ENCODE measurements at places on chromosomes 5 and 9.

DNA sequence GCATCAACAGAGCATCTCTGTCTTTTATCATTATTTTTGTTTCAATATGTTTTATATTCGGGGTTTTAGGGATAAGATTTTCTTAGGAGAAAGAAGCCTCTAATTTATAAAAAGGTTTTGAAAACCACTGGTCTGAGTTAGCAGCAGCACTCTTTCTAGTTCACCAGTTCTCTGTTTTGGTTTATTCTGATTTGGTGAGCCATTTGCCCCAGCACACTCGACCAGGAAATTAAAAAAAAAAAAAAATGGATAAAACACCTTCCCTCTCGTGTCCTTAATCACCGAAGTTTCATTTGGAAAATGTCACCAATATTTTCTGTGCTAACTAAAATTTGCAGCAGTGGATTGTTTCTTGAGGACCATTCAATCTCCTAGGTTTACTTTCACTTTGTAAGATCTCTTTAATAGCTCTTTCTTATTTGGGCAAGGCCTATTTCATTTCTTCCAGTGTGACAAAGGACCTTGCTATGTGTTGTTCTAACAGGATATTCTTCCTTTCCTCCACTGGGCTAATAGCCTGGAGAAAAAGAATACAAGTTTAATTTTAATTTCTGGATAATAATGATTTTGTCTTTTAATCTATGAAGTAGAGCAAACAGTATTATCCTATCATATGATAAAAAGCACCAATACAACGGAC is 57.8 kb upstream of the ANXA1 start:
- DNase-seq, result no peak

- DNase-seq, result no peak
Measured at GRCh38 chr9:38234479-38235170, 157.9 kb upstream of the ALDH1B1 start.

DNA sequence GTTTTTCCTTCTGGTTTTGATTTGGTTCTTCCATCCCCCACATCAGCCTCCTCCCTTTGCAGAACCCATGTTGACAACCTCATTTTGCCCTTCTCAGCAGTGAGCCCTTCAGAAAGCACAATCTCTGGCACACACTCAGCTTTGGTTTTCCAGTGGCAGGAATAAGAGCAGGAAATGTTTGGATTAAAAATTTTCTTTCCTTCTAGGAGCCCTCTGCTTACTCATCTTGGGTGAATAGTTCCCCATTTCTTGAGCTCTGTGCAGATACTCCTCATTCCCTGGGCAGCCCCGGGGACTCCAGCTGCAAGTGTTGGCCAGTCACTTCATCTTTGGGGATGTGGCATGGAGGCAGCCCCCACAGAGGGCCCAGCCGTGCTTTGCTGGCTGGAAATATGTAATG is 170.5 kb downstream of the NR3C1 start:
- no peak for DNase-seq

- DNase-seq, result no peak
Measured at GRCh38 chr5:80246995-80247729, 8.7 kb downstream of the SERINC5 start.

DNA sequence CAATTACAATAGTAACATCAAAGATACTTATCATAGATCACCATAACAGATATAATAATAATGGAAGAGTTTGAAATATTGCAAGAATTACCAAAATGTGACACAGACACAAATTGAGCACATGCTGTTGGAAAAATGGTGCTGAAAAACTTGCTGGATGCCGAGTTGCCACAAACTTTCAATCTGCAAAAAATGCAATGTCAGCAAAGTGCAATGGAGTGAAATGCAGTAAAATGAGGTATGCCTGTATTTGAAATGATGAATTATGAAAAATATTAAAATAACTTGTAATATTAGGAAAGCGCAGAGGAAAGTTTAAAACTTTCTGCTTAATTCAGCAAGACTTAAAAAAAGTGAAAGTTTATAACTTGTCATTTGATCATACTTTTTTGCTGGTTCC is 12.0 kb upstream of the PCBD2 start:
- DNase-seq, result no peak

DNA sequence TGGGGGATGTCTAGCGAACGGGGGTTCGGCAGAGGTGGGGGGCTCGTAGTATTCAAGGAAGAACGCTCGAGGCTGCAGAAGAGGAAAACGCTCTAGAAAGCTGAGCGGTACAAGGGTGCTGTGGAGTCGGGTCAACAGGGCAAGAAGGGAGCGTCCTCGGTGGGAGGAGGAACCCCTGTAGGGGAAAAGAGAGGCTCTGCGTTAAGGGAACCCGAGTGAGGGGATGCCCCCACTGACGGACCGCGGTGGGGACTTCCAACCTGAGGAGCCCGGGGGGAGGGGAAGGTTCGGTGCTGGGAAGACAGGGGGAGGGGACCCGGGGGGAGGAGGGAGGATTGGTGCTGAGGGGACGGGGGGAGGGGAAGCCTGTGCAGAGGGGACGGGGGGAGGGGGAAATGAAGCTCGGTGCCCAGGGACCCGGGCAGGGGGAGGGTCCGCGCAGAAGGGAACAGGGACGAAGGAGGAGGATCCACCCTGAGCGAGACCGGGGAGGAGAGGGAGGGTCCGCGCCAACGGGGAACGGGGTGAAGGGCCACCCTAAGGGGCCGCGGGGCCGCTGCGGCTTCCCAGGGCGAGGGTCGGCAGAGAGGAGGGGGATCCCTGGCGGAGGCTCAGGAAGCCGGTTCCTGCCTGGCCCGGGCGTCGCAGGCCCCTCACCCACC is 621 bp downstream of the NR6A1 start:
- DNase-seq, result no peak

GRCh38 chr5:75620184-75620959 is 9.1 kb downstream of the ANKDD1B start:
- DNase-seq, result no peak
